ENCODE measurements at places on chromosomes 3 and 15.

DNA sequence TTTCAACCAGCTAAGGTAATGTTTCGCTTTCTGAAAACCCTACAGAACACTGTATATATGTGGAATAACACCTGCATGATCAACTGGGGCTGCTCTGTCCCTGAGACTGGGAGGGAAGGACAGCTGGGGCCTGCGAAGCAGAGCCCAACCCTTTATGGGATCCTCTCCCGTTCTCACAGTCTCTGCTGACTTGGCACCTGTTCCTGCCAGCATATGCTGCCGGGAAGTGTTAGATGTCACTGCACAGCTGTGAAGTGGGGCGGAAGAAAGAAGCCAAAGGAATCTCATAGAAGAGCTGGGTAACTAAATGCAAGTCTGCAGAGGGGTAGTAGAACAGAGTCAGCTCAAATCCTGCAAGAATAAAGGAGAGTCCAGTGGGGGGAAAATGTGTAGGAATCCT lies 29.6 kb downstream of the LRRC3B start:
- no peak for DNase-seq

DNA sequence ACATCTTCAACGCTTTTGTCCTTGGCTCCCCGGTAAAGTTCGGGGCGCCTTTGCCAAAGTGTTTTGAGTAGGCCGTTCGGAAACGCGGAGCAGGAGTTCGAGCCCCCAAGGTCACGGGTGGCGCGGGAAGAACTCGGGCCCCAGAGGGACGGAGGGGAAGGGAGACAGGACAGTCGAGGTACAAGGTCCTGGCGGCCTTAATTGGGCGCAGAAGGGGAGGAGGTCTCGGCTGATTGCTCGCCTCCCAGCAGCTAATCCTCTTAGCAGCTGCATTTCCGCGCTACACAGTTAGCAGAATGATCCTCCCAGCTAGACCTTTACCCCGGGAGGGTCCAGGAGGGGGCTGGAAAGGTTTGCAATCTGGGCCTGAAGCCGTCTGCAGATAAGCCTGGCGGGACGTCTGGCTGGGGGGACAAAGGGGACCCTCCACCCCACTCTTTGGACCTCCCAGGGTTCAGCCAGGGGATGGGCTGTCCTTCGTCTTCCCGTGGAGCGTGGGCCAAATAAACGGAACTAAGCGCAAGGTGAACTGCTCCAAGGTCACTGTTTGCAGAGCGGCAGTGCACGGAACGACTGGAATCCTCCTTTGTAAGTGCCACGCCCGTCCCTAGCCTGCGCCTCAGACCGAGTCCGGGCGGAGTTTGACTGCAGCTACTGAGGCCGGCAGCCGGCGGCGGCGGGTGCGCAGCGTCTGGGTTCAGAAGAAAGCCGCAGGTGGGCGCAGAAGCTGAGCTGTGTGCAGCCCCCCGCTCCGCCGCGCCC lies 7.2 kb downstream of the EOMES start:
- no peak for DNase-seq

- DNase-seq = no peak
These were observed 3.9 kb upstream of the CHSY1 start for GRCh38 chr15:101255615-101256241.

DNA sequence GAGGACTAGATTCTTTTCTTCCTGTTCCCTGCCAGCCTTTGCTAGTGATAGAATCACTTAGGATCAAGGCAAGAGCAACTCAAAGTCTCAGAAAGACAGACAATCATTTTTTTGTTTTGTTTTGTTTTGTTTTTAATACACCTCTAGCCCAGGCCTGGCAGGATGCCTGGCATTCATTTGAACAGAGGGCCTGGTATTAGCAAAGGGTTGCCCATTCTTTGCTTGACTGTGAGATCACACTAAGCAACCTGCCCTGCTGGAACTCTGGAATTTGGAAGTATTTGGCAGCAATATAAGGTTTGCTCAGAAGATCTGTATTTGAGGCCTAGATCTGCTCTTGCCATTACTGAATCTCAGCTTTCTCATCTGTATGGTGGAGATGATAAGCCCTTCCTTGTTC lies 21.8 kb upstream of the ATP13A5 start:
- DNase-seq = no peak

DNA sequence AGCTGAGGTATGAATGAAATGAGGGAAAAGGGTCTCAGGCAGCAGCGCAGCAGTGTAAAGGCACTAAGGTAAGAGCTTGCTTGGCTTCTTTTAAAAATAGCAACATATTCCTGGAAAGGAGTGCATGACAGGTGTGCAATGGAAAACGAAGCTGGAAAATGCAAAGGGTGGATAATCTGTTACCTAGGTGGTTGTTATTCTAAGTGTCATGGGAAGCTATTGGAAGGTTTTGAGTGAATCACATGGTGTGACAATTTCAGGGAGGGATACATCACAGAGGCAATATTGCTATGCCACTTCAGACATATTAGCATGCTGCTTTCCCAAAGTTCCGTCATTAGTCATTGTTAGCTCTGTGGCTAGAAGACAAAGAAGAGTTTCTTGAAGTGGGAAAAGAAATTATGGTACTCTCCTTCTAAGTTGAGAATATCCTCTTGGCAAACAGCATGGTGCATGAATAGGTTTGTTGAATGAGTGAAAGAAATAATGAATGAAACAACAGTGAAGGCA lies 28.7 kb upstream of the TMEM45A start:
- DNase-seq = no peak
